Activated CD8-positive, alpha-beta memory T cell treated with anti-CD3 and anti-CD28 coated beads, Interleukin-2, amount 50 U/mL, for 48 hours (primary cell): ENCODE measurements at places on chromosomes 3 and 15.

DNA sequence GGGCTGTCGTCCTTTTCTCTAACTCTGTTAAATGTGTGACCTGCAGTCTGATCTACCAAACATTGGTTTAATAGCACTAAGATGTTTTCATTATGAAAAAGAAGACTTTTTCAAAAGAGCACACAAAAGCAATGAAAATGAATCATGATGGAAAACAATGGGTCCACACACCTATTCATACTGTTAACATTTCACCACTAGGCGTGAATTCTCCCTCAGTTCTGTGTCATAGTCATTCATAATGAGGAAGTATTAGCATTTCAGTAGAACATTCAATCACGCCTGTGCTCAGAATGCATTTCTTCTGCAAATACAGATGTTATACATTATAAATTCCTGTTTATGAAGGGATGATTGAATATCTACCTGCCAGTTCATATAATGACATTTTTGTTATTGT, 35.9 kb downstream of the EIF4E3 start:
- DNase-seq: no peak

DNA sequence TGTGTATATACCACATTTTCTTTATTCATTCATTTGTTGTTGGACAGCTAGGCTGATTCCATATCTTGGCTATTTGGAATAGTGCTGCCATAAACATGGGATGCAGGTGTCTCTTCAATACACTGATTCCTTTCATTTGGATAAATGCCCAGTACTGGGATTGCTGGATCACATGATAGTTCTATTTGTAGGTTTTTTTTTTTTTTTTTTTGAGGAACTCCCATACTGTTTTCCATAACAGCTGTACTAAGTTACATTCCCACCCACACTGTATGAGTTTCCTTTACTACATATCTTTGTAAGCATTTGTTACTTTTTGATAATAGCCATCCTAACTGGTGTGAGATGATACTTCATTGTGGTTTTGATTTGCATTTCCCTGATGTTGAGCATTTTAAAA, 437.7 kb downstream of the DIPK2A start:
- DNase-seq: no peak

DNA sequence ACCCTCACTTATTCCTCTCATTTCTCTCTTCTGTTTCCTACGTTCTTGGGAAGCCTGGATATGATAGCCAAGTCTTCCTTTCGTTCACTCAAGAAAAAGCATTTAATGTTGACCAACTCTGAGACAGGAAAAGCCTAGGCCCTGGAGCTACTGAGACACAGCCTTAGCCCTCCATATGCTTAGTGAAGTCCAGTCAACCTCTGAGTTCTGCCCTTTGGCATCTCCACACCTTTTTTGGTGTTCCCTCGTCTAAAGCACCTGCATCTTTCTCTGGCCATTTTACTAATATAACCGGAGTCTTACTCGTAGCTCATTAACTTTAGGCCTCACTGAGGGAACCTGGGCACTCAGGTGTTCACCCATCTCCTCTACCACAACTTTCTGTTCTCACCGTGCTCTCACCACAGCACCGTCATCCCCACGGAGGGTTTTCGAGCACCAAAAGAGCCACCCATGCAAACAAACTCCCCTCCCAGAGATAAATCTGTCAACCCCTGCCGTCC, 632 bp downstream of the MTHFS start:
- no peak for DNase-seq

GRCh38 chr3:194277786-194278130, 73.4 kb downstream of the CPN2 start:
- DNase-seq: peak; percentile 39
